HL-60 (cell line): ENCODE measurements at places on chromosomes 1 and 21.

DNA sequence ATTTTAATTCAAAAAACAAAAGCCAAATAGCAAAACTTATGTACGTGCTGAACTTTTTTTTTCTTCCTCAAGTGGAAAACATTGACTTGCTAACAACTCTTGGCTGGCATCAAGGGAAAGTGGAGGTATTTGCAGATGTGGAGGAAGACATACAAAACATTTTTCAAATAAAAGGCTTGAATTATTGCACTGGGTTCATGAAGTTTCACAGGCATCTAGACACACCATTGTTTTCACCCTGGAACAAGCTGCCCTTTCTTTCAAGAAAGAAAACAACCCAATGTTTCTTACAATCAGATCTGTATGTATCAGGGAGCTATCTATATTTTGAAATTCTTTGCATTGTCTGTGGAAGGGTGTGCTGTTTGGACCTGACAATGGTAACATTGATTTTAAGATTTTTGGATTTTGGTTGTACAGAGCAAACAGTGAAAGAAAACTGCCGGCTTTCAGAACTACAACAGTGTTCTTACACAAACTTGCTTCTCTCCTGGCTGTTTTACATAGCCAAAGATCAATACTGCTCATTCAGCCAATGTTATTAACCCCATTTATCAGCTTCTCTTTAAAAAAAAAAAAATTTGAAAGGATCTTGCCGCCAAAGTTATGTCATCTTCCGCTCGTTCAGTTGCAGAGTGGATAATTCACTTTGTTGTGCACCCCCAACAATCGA is 187.7 kb upstream of the FOXD3 start:
- no peak for DNase-seq

DNA sequence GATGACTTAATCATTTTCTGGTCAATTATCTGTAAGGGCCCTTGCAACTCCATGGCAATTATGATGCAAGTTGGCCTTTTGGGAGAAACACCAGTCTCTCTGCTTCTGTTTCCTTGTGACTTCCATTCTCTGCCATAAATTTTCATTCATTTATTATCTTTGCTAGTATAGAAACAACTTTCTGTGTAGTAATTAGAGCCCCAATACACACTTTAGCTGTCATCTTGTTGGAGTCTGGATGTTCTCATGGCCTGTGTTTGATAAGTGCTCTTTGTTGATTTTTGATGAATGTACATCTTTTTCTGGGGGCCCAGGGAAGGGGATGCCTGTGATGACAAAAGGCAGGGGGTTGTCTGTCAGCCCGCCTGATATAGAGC is 22.4 kb downstream of the PROX1 start:
- no peak for DNase-seq

DNA sequence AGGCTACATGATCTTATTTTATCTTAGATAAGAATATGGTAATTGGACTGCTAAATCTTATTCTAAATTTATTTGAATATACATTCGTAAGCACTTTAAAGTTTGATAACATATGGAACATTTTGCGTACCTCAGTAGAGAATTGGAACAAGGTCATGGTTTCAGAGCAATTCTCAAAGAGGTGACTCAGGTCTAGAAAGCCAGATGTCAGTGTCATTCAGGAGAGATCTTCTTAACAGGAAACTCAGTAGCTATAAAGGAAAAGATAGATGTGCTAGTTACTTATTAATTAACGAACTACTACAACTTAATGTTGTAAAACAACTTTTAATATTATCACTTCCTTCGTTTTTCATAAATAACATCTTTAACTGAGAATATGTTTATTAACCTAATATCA is 142.5 kb downstream of the USP25 start:
- DNase-seq = no peak

- no peak for DNase-seq
Observed at GRCh38 chr1:7302126-7302525, 469.0 kb upstream of the VAMP3 start.

GRCh38 chr1:85295654-85296053 is 19.2 kb upstream of the BCL10 start:
- DNase-seq = no peak

GRCh38 chr1:59498640-59499039 is 201.7 kb downstream of the FGGY start:
- DNase-seq = no peak

DNA sequence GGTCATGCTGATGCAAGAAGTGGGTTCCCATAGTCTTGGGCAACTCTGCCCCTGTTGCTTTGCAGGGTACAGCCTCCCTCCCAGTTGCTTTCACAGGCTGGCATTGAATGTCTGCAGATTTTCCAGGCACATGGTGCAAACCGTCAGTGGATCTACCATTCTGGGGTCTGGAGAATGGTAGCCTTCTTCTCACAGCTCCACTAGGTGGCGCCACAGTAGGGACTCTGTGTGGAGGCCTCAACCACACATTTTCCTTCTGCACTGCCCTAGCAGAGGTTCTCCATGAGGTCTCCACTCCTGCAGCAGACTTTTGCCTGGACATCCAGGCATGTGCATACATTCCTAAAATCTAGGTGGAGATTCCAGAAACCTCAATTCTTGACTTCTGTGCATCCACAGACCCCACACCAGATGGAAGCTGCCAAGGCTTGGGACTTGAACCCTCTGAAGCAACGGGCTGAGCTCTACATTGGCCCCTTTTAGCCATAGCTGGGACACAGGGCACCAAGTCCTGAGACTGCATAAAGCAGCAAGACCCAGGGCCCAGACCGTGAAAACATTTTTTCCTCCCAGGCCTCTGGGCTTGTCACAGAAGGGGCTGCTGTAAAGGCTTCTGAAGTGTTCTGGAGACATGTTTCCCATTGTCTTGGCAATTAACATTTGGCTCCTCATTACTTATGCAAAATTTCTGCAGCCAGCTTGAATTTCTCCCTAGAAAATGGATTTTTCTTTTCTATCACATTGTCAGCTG is 466.2 kb upstream of the PBX1 start:
- peak; percentile 2 for DNase-seq

- no peak for DNase-seq
Observed at GRCh38 chr1:91427741-91428140, 23.1 kb upstream of the HFM1 start.

GRCh38 chr1:101438359-101438758 is 201.5 kb downstream of the S1PR1 start:
- DNase-seq = no peak

DNA sequence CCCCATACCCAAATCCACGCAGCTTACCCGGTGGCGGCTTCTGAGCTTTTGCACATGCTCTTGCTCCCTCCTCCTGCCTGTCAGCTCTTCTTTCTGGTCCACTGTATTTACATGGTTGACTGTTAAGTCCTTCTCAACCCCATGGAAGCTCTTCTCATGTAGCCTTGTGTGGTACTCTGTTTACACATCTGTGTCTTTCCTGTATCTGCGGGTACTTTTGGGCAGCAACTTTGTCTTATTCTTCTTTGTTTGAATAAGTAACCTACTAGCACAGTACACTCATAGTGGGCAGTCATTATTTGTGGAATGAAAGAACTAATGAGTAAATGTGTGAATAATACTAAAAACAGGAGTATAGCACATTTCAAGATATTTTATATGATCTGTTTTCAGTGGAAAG is 88.5 kb upstream of the GPR88 start:
- DNase-seq = no peak

DNA sequence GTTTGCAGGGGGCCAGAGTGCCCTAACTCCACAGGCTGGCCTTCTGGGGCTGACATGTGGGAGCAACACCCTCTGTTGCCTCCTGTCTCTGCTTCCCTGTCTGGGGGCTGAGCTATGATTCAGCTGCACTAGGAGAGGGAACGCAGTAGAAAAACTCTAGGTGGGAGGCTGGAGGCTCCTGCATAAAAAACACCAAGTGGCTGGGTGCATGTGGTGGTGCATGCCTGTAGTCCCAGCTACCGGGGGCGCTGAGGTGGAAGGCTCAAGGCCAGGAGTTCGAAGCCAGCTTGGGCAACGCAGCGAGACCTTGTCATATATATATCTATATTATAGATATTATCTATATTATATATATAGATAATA is 5.6 kb downstream of the KIF17 start:
- DNase-seq = no peak

GRCh38 chr1:108072212-108072611 is 107.2 kb upstream of the VAV3 start:
- DNase-seq = no peak

- no peak for DNase-seq
Observed at GRCh38 chr1:109805486-109806165, 41.9 kb upstream of the EPS8L3 start.

DNA sequence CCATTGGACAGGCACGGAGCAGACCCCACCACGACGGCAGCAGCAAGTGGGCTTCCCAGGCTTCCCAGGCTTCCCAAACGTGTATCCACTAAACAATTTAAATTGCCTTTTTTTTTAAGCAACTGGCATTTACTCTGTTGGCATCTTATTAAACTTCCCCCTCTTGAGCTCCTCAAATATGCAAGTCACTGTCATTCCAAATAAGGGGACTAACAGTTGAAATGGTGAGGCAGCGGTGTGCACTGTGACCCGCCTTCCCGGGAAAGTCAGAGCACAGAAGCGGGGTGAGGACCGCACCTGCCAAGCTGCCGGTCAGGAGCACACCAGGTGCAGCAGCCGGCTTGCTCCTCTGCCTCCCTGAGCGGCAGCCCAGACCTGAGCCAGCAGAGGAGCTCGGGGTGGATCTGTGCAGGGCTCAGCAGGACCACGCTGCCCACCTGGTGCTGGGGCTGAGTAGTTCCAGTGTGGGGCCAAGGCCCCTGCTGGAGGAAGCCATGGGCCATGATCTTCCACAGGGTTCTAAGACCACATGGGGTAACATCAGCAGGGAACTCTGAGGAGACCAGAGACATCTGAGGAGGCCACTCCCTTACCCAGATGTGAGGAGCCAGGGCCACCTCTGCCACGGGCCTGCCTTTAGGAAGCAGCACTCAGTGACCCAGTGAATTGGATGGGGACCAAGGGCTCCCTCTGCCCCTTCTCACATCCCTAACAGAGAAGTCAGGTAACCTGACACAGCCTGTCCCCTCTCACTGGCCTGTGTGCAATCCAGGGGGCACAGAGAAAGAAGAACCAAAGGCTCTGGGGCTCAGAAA is 245.4 kb downstream of the NPHP4 start:
- DNase-seq = no peak

DNA sequence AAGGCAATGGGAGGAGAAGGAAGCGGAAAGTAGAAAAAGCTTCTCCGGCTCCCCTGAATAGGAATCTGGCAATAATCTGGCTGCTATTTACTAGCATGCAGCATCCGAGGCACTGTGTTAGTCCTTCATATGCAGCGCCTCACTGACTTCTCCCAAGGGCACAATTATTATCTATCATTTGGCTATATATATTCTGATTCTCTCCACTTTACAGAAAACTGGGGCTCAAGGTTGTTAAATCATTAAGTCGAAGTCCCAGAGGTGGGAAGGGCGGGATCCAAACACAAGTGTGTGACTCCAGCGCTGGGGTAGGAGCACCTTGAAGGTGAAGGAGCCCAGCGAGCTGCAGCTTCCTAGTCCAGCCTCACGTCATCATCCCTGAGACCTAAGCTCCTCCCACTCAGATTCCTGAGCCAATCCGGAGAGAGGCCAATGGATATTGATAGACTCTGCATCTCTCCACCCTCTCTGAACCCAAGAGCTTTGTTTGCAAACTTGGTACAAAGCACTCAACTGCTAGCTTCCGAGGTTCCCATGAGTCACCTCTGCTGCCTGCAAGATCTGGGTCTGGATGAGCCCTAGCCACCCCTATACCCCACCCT is 16.6 kb upstream of the EYA3 start:
- DNase-seq = no peak

GRCh38 chr1:101005871-101006270 is 19.7 kb downstream of the DPH5 start:
- DNase-seq = peak; percentile 28

DNA sequence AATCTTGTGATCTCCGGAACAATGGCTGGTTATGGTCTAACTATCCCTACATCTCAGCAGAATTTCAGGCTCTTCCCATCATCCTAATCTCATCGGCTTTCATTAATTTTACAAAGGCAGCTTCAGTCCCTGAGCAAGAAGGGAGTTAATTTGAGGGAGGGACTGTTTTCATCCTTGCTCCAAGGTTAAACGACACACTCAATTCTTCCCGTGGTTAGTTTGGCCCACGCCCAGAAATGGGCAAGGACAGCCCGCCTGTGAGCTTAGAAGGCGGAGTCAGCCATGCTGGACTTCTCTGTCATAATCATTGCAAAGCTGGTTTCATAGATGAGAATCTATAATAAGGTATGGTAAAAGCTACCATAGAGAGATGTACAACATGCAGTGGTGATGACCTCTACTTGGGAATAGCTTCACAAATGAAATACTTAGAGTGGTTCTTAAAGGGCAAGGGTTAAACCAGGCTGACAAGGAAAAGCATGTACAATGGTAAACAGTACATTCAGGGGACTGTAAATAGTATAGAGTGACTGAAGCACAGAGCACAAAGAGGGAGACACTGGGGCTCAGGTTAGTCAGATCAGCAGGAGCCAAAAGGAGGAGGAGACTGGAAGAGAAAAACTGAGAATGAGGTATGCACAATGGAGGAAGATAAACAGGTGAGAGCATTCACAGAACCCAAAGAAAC is 108.8 kb downstream of the SMYD3 start:
- no peak for DNase-seq

GRCh38 chr1:176691251-176692228 is 228.6 kb downstream of the PAPPA2 start:
- DNase-seq = peak; percentile 6

- DNase-seq = no peak
Observed at GRCh38 chr1:11501491-11501897, 22.5 kb downstream of the DISP3 start.

GRCh38 chr1:185636848-185637247 is 97.3 kb upstream of the HMCN1 start:
- DNase-seq = peak; percentile 50

GRCh38 chr1:25137521-25138395 is 94.5 kb downstream of the SYF2 start:
- DNase-seq = peak; percentile 66

- DNase-seq = peak; percentile 55
Observed at GRCh38 chr1:59570524-59570923, 244.2 kb upstream of the HOOK1 start.

- no peak for DNase-seq
Observed at GRCh38 chr1:1163538-1164070, 10.1 kb upstream of the TTLL10 start.

- DNase-seq = no peak
Observed at GRCh38 chr21:43826623-43826974, 37.2 kb downstream of the RRP1 start.

DNA sequence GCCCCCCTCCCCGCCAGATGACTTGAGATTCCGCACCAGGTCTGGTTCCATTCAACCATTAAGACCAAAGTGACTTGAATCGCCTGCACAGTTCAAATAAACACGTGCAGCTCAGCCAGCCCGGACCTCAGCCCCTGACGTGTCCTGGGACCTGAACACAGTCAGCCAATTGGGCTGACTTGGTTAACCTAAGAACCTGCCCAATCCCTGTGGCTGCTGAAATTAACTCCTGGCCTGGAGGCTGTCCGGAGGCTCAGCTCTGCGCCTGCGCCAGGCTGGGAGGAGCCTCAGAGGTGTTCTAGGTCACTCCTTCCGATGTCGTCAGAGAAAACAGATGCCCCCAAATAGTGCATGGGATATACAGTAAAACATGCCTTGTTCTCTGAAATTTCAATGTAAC is 73.4 kb downstream of the SCCPDH start:
- no peak for DNase-seq
